Stimulated activated CD8-positive, alpha-beta memory T cell treated with anti-CD3 and anti-CD28 coated beads, Interleukin-4, amount 100 ng/mL, for 1 hour (primary cell): ENCODE measurements at places on chromosomes 4 and X.
A peak's percentile ranks its signal among the peaks of the same experiment; 100 is the strongest.

GRCh38 chrX:17669891-17670290 is 67.4 kb upstream of the SCML1 start:
- no peak for DNase-seq

DNA sequence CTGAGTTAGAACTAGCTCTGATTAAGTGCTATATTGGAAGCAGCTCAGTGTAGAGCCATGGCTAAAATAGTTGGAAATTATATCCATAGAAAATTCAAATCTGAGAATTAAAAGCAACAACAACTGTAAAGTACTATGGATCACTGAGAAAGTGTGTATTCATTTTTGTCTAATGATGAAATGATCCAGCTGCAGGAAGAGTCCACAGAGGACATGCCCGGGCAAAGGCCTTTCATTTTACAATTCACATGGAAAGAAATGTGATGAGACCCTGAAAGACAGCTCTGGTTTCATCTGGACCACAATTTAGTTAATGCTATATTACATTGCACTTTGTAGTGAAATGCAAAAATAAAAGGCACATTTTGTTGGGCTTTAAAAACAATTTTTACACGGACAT is 196.8 kb upstream of the FAT1 start:
- DNase-seq = no peak

- DNase-seq = no peak
Observed at GRCh38 chr4:73705721-73706120, 34.6 kb upstream of the CXCL8 start.

- DNase-seq = no peak
Observed at GRCh38 chrX:9737363-9737762, 28.3 kb downstream of the GPR143 start.

DNA sequence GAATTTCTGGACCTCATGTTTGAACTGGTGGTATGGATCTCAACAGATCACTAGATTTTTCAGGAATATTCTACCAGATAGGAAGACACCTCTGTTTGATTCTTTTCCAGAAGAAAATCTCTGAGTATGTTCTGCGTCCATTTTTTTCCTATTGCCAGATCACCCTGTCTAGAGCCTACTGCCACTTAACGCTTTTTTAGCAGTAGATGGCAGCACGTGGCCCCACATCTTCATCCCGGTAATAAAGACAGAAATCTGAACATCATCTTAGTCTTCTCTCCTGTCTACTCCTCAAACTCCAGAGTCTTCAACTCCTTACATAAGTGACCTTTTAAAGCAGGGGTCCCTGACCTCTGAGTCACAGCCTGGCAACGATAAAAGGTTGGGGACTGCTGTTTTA is 184.7 kb downstream of the TMA16 start:
- DNase-seq = no peak

- DNase-seq = no peak
Observed at GRCh38 chr4:75235359-75235951, 278.7 kb downstream of the RCHY1 start.

GRCh38 chr4:184889666-184890335 is 64.0 kb upstream of the ACSL1 start:
- DNase-seq = no peak

GRCh38 chr4:76463568-76463967 is 28.5 kb downstream of the SHROOM3 start:
- no peak for DNase-seq

DNA sequence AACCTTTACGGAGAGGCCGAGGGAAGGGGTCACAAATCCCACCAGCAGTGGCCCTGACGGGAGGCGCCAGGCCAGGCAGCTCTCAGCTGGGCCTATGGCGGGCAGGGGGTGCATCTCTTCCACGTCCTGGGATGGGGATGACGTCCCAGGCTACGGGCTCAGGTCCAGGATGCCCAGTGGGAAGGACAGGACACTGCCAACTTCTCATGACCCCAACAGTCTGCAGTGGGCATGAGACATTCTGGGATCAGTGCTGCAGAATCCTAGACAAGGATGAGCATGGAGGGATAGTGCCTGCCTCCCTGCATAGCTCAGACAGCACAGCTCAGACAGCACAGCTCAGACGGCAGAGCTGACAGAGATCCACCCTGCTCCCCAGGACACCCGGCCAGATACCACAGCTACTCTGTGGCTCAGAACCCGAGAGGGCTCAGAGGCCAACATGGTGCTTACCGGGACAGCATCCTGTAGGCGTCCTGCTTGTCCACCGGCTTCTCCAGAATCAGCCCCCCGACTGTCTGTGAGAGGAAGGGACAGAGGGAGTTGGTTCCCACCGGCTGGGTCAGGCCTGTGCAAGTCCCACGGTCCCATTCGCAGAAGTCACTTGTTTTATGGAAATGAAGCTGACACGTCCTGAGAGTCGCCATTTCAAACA is 17.3 kb downstream of the ASMTL start:
- no peak for DNase-seq

GRCh38 chr4:72977936-72978485 is 91.5 kb downstream of the COX18 start:
- no peak for DNase-seq

- DNase-seq = no peak
Observed at GRCh38 chrX:53005327-53005726, 43.3 kb upstream of the GPR173 start.

- DNase-seq = no peak
Observed at GRCh38 chrX:72128881-72129280, 2.8 kb downstream of the RTL5 start.

DNA sequence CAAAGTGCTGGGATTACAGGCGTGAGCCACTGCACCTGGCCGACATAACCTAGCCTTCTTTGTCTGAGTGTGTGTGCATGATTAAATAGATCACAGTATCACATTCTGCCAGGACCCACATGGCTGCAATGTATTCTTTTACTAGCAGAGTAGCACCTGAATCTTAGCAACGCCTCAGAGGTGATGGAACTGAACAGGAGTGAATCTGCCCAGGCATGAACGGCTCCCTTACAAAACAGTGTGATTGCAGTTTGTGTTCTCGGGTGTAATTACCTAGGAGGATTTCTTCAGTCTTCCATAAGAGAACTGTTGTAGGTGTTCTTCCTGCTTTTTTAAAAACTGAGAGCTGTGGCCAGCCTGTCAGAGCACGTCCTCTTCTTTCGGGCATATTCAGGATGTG is 122.7 kb upstream of the STS start:
- no peak for DNase-seq

DNA sequence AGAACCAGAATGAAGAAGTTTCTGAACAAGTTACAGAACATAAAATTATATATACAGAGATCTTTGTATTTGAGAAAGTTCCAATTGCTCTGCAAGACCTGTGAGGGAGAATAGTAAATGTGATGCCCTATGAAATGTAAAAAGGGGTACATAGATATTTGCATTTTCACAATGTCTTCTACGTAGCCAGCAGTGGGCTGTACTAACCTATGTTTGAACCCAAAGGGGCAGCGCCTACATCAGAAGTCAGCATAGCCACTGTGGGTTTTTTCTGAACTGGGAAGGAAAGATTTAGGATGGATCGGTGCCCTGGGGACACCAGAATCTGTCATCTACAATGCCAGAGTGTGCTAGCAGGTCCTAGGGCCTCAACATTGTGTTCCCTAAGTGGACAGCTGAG is 69.5 kb upstream of the CT45A1 start:
- no peak for DNase-seq

GRCh38 chrX:19869193-19869592 is 18.2 kb downstream of the SH3KBP1 start:
- no peak for DNase-seq

DNA sequence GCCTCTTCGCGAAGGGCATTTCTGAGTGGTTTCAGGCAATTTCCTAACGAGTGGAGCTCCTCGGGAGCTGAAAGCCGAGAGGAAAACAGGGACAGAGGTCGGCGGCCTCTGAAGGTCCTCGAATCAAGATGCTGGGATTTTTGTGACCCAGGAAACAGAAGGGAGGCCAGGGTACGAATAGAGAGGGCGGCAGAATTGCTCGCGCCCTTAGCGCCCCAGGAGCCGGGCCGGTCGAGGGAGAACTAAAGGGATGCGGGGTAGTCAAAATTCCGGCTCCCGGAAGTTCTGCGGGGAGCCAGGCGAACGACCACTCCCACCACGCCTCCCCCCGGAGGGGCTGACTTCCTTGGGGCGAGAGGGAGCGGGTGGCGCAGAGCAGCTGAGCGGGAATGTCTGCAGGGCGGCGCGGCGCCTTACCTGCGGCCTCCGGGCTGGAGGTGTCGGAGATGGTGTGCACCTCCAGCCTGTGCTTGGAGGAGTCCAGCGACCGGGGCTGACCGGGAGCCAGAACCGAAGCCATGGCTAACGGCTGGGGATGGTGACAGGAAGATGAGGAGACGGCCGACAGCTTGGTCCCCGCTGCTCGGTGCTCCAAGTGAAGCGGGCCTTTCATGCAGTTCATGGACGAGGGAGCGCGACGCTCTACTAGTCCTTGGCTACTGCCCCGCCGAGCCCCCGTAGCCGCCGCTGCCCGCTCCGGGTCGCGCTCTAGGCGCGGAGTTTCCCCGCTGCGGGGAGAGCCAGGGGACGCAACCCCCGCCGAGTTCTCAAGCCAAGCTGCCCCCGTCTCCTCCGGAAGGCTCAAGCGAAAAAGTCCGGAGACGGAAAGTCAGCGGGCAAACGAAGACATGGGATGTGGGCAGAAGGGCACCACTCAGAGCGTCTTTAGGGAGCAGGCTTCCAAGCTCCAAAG is 782 bp downstream of the PITX2 start:
- no peak for DNase-seq

GRCh38 chrX:45850197-45850774 is 649.6 kb upstream of the DIPK2B start:
- no peak for DNase-seq

DNA sequence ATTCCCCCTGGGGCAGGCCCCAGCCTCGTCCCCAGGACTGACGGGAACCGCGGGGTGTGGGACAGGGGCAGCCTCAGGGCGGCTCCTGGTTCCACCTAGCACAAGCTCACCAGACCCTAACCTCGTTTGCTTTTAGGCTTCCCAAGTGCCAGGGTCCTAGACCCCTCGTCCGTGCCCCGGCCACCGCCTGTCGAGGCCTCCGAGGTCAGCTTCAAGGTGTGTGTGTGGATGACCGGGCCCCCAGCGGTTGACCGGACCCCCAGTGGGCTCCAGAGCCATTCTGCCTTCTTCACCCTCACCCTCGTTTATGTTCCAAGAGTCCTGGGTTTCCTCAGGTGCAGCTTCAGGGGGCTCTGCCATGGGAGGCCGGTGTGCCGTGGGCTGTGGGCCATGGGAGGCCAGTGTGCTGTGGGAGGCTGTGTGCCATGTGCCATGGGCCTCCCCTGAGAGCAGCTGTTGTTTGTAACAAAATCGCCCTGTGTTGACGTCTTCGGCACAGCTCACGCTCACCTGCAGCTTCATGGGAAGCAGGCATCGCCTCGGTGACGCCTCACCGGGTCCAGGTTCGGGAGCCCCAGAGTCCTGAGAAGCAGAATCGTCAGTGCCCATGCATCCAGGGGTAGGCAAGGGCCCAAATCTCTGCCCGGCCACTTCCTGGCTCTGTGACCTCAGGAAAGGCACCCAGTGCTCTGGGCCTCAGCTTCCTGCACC is 43.0 kb upstream of the HMX1 start:
- DNase-seq = no peak

DNA sequence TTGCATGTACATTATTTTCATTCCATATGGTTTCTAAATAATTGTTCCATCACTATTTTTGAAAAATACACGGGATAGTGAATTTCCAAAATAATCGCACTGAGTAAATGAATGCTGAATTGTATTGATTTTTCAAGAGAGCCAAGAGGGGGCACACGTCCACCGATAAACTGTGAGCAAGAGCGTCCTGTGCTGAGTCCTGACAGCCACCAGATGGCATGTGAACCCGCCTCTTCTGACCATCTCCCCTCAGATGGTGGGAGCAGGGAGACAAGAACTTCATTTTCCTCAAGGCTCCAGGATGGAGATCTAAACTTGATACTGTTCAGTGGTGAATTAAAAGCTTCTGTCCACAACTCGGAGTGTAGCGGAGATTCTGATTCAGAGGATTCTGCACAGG is 30.6 kb upstream of the IL9R start:
- peak; percentile 9 for DNase-seq

GRCh38 chrX:17788439-17788838 is 51.1 kb downstream of the SCML1 start:
- no peak for DNase-seq

- no peak for DNase-seq
Observed at GRCh38 chr4:124686279-124686678, 26.3 kb downstream of the ANKRD50 start.

DNA sequence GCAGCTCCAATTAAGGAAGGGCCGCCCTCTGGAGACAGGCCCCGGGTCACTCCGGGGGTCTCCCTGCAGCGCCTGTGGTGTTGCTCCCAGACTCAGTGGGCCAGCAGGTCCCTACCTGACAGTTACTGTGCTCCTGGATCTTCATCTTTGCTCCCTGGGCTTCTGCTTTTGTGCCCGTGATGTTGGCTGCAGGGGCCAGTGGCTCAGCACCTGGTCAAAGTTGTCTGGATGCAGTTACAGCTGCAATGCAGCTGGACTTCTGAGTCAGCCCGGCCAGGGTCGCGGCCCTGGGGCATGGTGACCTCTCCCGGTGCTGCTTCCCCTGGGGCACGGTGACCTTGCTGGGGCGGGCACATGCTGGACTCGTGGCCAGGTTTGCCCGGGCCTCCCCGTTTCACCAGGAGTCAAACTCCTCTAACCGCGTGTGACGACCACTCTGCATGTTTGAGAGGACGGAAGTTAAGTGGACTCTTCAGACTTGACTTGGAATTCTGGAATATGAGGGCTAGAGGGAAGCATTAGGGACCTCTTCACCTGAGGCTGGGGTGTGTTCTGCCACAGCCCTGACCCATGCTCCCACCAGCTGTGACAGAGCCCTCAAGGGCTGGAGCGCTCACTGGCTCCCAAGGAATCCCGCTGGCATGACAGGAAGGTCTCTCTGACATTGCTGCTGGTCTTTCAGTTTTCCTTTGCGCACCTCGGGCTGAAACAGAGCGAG is 3.7 kb downstream of the CTAG2 start:
- DNase-seq = no peak
